Upper lobe of right lung (tissue), 1 donor: ENCODE measurements at places on chromosomes 12 and 14. TPM values are rescaled to one million over a fixed set of nuclear protein-coding genes. Genes with fewer than 3 reads are reported as not detected.

The LYZ gene
- total RNA-seq: 1,056 TPM

GRCh38 chr14:68937471-68938270 lies 41.4 kb downstream of the ACTN1 start:
- no peak for DNase-seq

DNA sequence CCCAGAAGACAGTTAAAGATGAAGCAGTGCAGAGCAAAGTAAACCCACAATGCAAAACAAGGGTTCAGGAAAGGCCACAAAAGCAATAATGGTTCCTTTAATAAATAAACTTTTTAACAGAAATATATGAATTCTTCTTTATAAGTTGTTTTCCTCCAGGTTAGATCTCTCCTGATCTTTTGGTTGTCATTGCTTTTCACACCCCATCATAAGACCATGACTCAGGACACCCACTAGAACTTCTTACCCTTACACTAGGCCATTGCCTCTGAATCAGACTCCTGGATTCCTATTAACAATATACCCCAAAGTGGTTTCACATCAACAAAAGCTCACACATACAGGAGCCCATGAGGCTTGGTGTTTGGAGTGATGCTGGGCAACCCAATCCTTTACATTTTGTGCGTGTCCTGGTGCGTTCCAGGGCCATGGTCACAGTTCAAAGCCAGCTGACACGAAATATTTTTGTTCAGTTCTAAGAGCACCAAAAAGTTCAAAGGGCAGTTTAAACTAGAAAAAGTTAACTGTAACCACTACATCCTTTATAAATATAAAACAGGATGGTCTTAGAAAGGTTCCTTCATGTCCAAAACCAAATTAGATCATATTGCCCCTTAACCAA lies 187.0 kb downstream of the EPS8 start:
- no peak for DNase-seq

DNA sequence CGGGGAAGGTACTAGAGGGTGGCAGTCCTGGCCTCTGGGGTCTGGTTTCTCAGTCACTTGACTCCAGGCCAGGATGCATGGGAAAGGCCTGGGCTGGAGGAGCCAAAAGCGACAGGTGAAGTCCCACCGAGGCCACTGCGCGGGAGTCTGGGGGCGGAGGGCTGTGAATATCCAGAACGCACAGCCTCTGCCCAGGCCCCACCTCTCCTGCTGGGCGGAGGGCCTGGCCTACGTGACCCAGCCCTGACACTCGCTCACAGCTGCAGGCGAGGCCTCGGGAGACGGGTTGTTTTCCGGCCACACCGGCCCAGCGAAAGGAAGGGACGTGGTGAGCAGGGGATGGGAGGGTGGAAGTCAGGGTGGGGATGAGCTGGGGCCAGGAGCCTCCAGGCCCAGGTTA lies 91.2 kb downstream of the RFLNA start:
- no peak for DNase-seq

- no peak for DNase-seq
These were observed 56.7 kb downstream of the DGLUCY start for GRCh38 chr14:91170504-91171121.

The AICDA gene
- 0.75 TPM for total RNA-seq

GRCh38 chr14:96380735-96381134 lies 11.2 kb upstream of the AK7 start:
- no peak for DNase-seq

DNA sequence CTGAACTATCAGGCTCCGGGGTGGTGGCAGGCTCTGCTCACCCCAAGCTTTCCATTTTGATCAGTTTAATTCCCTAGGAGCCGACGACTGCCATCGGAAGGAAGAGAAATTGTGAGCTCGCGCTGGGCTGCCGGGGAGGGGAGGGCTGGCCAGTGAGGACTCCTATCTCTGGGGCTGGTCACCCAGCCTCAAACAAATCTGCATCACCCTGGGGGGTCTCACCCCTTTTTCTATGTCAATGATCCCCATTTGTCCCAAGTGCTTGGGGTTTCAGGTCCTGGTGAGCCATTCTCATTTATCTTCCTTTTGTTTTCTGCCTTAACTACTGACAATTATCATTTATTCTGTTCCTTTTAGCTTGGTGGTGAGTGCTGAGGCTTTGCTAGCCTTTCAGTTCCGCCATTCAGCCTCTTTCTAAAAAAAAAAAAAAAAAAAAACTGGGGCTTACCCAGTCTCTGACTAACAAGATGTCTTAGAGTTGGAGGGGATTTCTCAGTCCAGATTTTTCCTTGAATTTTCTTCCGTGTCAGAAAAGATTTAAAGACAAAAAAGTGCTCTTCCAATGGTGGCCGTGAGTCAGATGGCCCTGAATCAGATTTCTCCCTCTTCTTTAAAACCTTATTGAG lies 22.8 kb upstream of the USP44 start:
- DNase-seq: no peak

GRCh38 chr14:96105089-96105925 lies 66.1 kb downstream of the C14orf132 start:
- DNase-seq: no peak

- DNase-seq: no peak
These were observed 365 bp upstream of the ABHD4 start for GRCh38 chr14:22597771-22598098.

- no peak for DNase-seq
These were observed 42.5 kb upstream of the MYBPC1 start for GRCh38 chr12:101552277-101552676.

The ALG10B gene
- 9.6 TPM for total RNA-seq

DNA sequence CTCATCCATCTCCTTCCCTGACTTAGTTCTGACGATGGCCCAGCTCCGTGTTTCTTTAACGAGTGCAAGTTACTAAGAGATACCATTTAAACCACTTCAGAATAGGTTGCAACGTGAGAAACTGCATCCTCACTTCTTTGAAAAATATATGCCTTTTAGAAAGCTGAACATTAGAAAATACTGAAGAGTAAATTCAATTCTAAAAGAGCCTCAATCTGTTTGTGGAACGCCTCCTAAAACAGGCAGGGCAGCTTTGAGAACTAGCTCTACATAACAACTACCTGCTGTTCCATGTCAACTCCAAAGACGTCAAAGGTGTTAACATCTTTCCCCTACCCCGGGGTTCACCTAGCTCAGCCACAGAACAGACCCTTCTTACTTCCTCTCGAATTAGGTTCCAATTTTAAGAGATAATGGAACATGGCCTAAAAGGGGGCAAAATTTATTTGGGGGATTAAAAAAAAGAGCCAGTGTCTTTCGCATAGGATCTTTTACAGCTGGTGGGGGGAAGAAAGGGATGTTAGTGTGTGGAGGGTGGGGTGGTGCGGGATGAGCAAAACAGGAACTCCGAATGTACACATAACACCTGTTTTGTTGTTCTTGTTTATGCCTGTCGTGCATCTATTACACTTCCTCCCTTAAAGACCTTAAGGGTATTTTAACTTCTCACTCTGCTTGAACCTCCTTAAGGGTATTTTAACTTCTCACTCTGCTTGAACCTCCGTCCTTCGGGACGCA lies 3.3 kb downstream of the BHLHE41 start:
- DNase-seq: no peak

- DNase-seq: no peak
These were observed 220.0 kb downstream of the NEDD1 start for GRCh38 chr12:97127061-97127460.

GRCh38 chr14:23537351-23538049 lies 14.1 kb downstream of the ZFHX2 start:
- no peak for DNase-seq

GRCh38 chr12:15146585-15146984 lies 74.6 kb downstream of the RERG start:
- no peak for DNase-seq

DNA sequence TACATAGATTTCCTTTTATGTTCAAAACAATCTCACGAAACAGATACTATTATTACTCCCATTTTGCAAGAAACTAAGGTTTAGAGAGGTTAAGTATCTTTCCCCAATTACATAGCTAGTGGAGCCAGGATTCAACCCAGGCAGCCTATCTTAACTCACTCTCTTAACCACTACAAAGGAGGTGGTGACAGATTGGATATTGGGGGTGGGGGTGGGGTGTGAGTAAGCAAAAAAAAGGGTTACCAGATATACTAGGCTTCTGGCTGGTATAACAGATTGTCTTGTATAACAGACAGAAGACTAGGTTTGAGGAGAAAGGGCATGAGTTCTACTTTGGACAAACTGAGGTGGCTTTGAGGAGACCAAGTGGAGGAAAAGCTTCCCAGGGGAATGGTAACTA lies 2.1 kb downstream of the GMFB start:
- no peak for DNase-seq

- DNase-seq: peak; percentile 61
These were observed 11.5 kb downstream of the ASPG start for GRCh38 chr14:104096751-104097700.
